ENCODE measurements at places on chromosomes 7 and 10.

GRCh38 chr10:79437111-79437814, 8.2 kb downstream of the ZCCHC24 start:
- DNase-seq: no peak

- no peak for DNase-seq
These were observed 358.2 kb downstream of the FGFR2 start for GRCh38 chr10:121240011-121240410.

DNA sequence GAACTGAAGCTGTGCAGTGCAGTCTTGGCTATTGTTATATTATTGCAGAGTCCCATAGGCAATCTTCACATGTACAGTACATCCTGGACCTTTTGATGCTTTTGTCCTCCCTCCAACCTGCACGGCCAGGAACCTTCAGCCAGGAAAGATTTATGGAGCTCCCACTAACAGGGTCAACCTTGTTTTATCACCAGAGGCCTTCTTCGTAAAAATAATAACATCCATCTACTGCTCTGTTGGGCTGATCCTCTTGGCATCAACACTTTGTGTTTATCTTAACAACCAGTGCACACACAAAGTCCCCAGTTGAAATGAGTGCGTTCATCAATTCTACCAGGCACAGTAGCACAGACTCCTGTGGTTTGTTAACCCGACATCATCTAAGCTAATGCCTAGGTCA, 72.4 kb downstream of the AGMO start:
- no peak for DNase-seq

- DNase-seq: no peak
These were observed 19.6 kb upstream of the NFKB2 start for GRCh38 chr10:102375867-102376266.

- no peak for DNase-seq
These were observed 70.4 kb downstream of the LYZL2 start for GRCh38 chr10:30559180-30559579.

- no peak for DNase-seq
These were observed 226.0 kb downstream of the KLF6 start for GRCh38 chr10:3559011-3559410.

GRCh38 chr7:22344655-22345054, 12.3 kb downstream of the RAPGEF5 start:
- DNase-seq: no peak

DNA sequence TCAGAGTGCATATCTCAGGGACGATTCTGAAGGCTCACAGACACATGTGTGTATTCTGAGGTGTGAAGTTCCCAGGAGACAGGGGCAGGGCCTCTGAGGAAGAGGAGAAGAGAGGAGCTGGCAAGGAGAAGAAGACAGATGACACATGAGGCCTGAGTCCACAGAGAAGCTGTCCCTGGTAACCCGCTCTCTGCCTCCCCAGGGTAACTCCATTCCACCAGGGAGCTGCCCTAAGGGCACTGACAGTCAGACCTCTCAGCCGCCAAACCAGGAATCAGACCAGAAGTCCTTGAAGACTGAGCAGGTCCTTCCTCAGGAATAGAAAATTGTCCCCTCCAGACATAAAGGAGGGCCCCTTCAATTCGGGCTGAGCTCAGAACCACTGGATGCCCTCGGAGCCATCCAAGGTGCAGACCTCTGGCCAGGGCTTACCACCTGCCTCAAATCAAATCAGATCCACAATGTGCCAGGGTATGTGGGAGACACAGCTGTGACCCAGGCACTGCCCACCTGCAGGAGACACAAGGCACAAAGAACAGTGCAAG, 57.4 kb downstream of the TLL2 start:
- DNase-seq: no peak
